ENCODE measurements at places on chromosomes 7 and 10.

GRCh38 chr7:100983451-100984187, 14.3 kb downstream of the MUC12 start:
- no peak for DNase-seq

- DNase-seq = no peak
Observed at GRCh38 chr10:120713573-120714205, 137.5 kb upstream of the WDR11 start.

- DNase-seq = no peak
Observed at GRCh38 chr7:102313997-102314780, 27.5 kb downstream of the SH2B2 start.

DNA sequence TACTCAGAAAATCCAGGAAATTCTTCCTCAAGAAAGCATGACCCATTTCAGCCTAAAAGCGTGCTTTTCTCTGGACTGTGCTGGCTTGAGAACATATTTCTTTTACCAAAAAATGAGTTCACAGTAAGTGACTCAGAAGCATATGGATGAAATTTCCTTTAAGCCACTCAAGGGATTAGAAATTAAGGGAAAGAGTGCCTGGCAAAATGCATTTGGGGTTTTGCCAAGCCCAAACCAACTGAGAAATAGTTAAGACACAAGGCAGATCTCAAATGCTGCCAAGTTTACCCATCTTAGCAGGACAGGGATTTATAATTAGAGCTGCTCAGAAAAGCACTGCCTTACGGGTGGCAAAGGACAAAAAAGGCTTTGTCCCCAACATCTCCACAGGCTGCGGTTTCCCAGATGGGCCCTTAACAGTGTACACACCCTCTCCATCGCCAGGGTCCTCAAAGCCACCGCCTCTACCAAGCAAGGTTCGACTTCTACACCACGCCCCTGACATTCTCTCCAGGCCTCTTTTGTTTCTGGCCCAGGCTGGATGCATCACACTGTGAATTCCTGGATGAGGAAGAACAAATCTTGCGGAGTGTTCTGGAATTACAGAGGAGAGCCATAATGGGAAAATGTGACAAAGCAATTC, 30.1 kb upstream of the CDHR3 start:
- DNase-seq = peak; percentile 94

DNA sequence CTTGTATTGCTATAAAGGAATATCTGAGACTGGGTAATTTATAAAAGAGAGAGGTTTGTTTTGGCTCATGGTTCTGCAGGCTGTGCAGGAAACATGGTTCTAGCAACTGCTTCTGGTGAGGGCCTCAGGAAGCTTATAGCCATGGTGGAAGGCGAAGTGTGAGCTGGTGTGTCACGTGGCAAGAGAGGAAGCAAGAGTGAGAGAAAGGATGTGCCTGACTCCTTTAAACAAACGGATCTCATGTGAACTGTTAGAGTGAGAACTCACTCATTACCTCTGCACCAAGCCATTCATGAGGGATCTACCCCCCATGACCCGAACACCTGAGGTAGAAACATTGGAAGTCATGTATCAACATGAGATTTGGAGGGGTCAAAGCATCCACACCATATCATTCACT, 7.7 kb upstream of the ITPRIP start:
- no peak for DNase-seq

GRCh38 chr10:84054743-84055142, 84.6 kb upstream of the GHITM start:
- DNase-seq = no peak

DNA sequence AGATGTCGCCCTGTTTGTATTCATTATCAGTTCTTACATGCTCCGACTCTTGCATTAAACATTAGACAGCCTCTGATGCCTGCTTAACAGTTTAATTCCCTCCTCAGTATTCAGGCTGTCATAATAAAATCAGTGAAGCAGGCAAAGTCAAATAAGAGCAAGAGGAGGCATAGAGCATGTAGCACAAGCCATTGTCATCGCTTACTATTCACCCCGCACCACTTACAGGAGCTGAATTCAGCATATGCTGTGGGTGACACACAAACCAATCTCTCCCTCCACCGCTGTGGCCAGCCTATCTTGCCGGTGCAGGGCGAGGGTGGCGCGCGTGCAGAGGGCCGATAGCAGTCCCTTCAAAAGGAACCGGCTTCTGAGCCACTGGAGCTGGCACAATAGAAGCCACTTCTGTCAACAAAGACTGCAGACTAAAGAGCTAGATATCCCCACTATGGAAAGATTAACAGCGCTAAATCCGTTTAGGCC, 433.2 kb upstream of the MGMT start:
- DNase-seq = no peak

- DNase-seq = no peak
Observed at GRCh38 chr7:3497796-3498195, 196.7 kb downstream of the SDK1 start.

- DNase-seq = no peak
Observed at GRCh38 chr10:43427166-43427825, 9.6 kb upstream of the ZNF487 start.

- no peak for DNase-seq
Observed at GRCh38 chr7:94492601-94493000, 17.0 kb upstream of the CASD1 start.

- DNase-seq = no peak
Observed at GRCh38 chr10:117214401-117214800, 17.1 kb downstream of the KCNK18 start.

- no peak for DNase-seq
Observed at GRCh38 chr10:6201516-6201975, 1.2 kb upstream of the PFKFB3 start.

GRCh38 chr10:13822490-13822889, 235.7 kb downstream of the PRPF18 start:
- DNase-seq = no peak

- no peak for DNase-seq
Observed at GRCh38 chr7:266851-267840, 22.8 kb upstream of the FOXL3 start.

GRCh38 chr7:158281441-158281840, 306.2 kb downstream of the PTPRN2 start:
- no peak for DNase-seq

- no peak for DNase-seq
Observed at GRCh38 chr7:80593869-80594586, 44.4 kb upstream of the CD36 start.

DNA sequence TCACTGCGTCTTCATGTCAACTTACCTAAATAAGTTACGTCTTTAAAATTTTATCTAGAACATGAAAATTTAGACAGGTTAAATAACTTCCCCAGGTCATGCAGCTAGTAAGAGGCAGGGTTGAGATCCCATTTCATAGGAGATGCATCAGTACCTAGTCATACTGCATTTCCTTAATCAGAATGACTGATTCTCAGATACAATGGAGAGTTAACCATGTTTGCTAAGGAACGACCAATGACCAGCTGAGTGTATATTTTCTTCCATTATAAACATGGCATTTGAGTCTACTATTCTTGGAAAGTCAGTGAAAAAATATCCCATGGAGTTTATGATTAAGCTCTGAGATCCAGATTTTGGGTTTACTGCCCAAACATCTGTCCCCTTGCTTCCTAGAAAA, 39.6 kb downstream of the ENTPD1 start:
- DNase-seq = no peak

GRCh38 chr7:104272767-104273384, 55.5 kb upstream of the LHFPL3 start:
- peak; percentile 9 for DNase-seq

DNA sequence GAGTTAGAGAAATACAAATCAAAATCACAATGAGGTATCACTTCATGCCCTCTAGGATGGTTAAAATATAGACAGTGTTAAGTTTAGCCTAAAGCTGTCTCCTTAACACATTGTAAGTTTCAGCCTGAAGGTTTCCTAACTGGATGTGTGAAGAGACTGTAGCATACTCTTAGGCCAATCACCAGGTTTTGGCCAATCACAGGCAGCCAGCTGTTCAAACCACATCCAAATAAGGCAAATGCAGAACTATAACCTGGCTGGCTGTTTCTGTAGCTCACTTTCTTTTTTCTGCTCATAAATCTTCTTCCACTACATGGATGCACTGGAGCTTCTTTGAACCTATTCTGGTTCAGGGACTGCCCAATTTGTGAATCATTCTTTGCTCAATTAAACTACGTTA, 19.7 kb downstream of the ESYT2 start:
- DNase-seq = no peak

DNA sequence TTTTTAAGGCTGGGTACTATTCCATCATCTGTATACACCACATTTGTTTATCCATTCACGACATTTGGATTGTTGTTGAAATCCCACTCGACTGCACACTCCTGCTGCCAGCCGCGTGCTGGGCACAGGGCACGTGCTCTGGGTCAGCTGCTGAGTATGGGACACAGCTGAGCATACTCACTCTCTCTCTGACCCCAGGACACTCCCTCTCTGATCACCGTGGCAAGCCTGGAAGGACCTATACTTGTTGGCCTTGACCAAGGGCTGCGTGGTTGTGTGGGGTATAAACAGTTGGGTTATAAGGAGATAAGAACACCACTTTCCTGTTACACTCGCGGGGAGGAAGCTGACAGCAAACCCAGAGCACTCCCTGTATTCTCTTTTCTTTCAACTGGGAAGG, 153.0 kb upstream of the RHEB start:
- no peak for DNase-seq
